GM20000 (cell line): ENCODE measurements at places on chromosomes 2 and 18.

- no peak for DNase-seq
Observed at GRCh38 chr2:121689356-121689755, 40.1 kb upstream of the CLASP1 start.

DNA sequence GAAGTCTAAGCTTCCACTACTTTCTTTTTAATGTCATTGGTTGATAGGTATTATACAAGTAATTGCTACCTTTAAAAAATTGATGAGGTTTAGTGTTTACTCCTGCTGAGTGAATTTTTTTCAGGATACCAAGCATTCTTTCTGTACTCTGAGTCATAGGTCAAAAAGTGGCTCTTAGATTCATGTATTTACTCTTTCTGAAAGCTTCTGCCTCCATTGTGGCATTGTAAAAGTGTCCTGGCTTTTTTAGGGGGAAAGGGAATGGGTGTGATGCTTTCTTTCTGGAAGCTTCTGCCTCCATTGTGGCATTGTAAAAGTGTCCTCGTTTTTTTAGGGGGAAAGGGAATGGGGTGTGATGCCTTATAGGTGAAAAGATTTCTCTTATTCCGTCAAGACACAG lies 286.5 kb downstream of the LPIN1 start:
- no peak for DNase-seq

GRCh38 chr2:210003359-210003758 lies 921 bp downstream of the RPE start:
- no peak for DNase-seq

- no peak for DNase-seq
Observed at GRCh38 chr2:236863729-236864126, 222.0 kb upstream of the COPS8 start.

DNA sequence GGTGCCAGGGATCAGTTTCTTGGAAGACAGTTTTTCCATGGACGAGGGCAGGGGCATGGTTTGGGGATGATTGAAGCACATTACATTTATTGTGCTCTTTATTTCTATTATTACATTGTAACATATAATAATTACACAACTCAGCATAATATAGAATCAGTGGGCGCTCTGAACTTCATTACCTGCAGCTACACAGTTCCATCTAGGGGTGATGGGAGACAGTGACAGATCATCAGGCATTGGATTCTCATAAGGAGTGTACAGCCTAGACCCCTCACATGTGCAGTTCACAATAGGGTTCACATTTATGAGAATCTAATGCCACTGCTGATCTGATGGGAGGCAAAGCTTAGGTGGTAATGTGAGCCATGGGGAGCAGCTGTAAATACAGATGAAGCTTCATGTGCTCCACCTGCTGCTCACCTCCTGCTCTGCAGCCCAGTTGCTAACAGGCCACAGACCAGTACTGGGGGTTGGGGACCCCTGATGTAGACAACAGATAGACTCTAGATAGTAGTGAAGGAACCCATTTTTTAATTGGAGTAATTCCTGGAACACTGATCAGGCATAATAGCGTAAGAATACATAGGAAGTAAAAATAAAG lies 41.5 kb upstream of the MC4R start:
- DNase-seq: no peak

GRCh38 chr2:85273738-85274731 lies 53.8 kb downstream of the TGOLN2 start:
- DNase-seq: no peak

DNA sequence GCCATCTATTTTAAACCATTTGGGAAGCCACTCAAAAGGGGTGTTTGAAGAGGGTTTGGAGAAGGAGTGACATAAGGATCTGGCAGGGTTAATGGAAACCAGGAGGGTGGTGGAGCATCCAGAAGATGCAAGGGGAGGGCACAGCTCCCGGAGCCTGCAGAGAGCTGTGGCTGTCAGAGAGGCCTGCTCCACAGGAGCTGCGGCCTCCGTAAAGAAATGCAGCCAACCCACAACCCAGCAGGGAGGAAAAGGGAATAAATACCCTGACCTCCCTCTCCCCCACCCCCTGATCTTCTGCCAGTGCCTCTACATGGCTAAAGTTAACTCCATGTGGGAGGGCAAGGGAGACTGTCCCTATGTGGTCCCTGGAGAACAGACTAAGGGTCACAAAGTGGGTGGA lies 567.1 kb upstream of the POU3F3 start:
- DNase-seq: no peak

DNA sequence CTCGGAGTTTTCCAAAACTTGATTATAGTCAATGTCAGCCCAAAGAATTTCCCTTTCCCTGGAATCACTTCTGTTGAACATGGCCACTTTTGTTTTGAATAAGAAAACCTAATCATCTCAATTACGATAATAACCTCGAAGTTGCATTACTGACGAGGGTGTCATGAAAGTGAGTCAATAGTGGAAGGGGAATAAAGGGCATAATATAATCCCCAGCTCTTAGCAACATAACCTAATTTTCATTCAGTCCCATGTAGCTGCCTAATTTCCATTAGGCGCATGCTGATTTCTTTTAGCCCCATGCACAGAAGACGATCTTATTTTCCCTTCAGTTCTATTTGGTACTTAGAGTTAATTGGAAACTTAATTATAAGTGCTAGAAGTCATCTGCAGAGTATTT lies 51.1 kb upstream of the RAPH1 start:
- no peak for DNase-seq

GRCh38 chr2:214244847-214245246 lies 166.0 kb upstream of the VWC2L start:
- no peak for DNase-seq

DNA sequence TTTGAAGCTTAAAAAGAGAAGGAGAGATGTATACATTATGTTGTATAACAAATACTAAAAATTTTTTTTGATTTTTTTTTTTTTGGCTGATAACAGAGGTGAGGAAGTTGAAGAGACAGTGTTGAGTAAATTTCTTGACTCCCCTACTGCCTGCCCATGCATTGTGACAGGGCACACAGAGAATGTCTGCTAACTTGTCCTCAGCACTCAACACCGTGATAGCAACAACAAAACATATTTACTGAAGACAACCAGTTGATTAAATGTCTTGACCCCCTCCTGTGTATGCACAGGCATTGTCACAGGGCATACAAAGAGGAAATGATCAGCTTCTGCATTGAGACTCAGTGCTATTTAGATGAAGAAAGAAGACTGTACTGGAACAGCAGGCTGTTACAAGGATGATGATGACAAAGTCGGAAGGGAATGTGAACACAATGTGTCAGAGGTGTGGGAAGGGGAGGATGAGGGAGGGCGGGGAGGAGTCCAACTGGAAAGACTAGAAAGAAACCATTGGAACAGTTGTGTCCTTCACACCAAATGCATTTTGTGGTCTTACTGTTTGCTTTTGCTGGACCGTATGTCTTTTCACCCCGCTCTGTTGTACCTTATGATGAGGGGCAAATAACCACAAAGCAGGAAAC lies 89.5 kb downstream of the CERS6 start:
- no peak for DNase-seq

DNA sequence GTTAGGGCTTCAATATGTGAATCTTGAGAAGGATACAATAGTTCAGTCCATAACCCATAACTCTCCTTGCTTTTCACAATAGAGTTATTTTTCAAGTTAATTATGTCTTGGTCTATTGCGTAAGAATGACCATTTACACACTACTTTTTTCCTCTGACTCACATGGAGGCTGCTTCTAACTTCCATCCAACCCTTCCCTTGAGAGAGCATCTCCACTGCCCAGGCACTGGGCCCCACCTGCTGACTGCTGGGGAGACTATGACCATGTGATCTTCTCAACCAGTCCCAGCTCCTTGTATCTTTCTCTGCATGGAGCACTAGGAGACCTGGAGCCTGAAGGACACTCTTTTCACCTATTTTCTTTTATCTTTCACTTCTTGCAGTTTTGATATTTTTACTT lies 251.5 kb downstream of the GPD2 start:
- no peak for DNase-seq

GRCh38 chr2:101792208-101792607 lies 94.7 kb downstream of the MAP4K4 start:
- no peak for DNase-seq
